ENCODE measurements at places on chromosomes 7 and 10.

DNA sequence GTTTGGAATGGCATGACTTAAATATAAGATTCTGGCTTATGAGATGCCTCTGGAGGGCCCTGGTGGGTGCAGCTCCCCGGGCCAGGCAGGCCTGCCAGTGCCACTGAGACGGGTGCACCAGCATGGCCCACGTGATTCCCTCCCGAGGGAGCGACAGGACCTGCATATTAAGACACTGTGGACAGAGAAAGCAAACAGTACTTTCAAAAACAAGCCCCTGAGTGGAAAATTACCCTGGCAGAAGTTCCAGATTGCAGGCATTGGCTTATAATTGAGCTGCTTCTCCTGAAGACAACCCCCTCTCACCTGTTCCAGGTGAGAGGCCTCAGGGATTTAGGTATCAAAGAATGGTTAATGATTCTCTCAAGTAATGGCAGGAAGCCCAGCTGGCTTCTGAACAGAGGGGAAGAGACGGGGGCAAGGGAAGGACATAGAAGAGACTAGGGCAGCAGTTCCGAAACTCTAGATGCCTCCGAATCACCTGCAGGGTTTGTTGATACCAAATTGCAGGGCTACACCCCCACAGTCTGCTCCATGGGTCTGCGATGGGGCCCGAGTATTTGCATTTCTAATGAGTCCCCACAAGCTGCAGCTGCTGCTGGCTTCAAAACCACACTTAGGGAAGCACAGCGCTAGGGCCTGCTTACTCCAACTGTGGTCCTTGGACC lies 66.0 kb upstream of the DOCK1 start:
- DNase-seq: no peak

GRCh38 chr7:95429241-95429990 lies 5.4 kb downstream of the PON2 start:
- DNase-seq: no peak

DNA sequence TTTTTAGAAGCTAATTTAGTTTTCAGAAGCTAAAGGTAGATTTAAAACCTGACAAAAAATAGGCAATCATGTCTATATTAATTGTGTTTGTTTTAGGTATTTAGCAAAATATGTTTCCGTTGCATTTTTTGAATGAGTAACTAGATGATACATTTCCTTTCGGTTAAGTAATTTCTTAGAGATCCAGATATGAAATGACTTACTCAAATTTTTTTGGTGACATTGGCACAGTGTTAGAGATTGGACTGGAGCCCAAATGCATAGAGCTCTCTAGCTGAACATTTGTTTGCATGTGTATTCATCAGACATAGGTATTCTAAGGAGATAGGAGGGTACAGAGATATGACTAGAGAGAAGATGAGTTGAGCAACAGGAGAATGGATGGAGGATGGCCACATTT lies 1.9 kb downstream of the BUB3 start:
- no peak for DNase-seq

GRCh38 chr7:66007232-66007631 lies 25.2 kb upstream of the GUSB start:
- DNase-seq: no peak

DNA sequence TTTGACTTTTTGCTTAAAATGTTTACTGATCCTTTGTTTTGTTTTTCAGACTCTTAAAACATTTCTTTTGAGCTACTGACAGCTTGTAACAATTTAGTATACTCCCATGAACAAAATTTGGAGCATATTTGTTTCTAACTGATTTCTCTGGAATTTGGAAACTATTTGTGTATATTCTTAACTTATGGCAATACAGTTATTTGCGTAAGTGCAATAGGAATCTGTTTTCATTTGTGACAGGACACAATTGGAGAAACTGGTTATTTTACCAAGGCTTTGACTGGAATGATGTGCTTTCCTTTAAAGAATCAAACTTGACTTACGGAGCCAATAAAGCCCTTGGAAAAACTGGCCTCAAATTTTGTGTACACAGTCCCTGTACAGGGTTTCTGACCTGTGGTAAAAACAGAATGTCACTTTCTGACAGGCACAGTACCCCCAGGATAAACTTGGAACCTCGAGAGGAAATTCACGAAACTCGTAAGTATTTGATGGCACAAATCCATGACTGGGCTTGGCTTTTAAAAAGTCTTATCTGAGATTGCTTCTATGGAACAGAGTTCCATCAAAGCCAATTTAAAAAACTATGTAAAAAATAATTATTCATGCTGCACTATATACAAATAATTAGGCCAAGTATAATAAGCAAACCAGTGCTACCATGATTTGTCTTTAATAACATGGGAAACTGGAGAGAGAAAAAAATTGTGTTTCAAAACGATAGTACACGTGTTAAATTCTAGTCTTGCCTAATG lies 70.4 kb downstream of the ST8SIA6 start:
- no peak for DNase-seq
